C1 segment of cervical spinal cord (tissue), 14 donors: ENCODE measurements at places on chromosomes 11 and 22.

DNA sequence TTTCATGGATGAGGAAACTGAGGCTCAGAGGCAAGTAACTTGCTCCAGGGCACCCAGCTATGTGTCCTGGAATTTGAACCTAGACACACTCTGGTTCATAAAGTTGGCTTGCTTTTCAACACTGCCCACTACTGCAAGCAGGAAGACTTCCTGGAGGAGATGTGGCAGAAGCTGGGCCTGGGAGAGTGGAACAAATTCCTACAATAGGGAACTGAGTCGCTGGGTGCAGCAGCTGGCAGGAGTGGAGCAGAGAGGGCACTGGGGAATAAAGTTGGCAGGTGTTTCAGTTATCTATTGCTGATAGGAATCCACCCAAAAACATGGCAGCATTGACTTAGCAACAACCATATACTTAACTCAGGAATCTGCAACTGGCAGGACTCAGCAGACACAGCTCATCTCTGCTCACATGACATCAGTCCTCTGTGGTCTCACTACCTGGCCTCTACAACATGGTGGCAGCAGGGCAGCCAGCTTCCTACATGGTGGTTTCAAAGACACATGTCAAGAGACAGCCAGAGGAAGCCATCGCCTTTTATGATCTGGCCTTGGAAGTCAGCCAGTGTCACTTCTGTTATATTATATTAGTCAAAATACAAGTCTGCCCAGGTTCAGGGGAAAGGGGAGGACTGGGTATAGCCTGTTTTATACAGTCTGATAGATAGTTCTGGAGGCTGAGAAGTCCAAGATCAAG is 10.6 kb upstream of the CARD10 start:
- DNase-seq, result no peak

DNA sequence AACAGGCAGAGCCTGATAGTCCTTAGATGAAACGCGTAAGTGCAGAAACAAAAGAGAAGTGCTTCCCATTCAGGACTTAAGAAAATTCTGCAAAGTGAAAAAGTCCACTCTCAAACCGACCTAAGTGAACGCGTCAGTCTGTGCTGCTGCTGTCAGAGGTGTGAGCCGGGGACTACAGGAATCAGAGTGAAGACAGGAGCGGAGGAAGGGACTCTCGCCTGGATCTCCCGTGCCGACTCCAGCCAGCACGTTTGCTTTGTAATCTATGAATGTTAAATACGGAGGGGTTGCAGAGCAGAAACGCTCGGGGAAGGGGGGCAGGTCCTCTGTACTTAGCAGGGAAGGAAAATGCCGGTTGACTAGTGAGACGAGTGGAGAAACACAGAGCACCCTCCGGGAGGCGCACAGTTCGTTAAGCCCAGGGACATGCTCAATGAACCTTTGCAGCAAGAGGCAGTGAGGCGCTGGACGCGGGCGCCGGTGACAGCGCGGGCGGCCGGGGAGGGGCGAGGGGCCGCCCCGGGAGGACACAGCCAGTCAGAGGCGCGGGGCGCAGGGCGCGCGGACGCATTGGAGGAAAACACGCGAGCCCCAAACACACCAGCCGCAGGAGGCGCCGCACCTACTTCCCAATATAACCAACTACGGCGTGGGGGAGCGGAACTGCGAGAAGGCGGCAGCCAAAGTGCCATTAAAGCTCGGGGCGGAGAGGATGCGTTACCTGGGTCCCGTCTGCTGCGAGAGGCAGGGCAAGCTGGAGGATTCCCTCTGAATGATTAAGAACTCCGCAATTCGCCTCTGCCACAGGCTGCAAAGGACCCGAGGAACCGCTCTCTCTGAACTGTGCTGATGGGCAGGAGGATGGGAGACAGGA is at the start of gene CNTN5:
CNTN5 (plus strand) TSS at position 598 of the 874 bp plus-strand sequence.
- no peak for DNase-seq

GRCh38 chr11:131674051-131674755 is 303.8 kb downstream of the NTM start:
- DNase-seq, result peak; percentile 59

DNA sequence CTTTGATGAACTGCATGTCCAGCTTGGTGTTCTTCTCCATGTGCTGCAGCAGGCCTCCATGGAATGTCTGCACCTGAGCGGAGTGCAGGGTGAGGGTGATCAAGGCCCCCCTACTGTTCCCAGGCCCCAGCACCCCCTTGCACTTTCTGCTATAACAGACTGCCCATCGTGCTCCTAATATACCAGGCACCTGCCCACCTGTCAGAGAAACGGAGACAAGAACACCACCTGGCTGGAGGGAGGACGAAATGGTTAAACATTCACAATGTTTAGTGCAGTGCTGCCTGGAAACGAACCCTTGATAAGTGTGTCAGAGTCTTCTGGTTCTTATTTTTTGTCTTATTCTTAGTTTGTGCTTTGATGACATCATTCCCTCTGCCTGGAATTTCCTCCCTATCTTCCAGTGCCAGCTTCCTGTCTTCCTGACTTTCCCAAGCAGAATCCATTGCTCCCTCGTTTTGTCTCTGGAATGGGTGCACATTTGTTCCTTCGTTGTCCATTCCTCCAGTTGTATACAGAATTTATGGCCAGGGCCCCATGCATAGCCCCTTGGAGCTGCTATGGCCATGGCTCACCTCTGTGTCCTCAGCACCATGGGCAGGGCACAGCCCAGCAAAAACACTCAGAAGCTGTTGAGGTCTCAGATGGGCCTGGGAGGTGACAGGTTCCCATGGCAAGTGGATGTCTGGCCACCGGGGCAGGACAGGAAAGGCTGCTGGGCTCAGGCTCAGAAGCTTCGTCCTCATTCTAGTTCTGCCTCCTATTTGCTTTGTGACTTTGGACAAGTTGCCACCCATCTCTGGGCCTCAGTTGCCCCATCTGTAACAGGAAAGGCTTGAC is 11.9 kb downstream of the BAIAP2L2 start:
- no peak for DNase-seq
